Mammary epithelial cell (primary cell): ENCODE measurements at places on chromosomes 3 and 15. TPM values are rescaled to one million over a fixed set of nuclear protein-coding genes. Genes with fewer than 3 reads are reported as not detected.

GRCh38 chr3:129793942-129794310, 99.6 kb downstream of the TMCC1 start:
- DNase-seq: peak; percentile 39

DNA sequence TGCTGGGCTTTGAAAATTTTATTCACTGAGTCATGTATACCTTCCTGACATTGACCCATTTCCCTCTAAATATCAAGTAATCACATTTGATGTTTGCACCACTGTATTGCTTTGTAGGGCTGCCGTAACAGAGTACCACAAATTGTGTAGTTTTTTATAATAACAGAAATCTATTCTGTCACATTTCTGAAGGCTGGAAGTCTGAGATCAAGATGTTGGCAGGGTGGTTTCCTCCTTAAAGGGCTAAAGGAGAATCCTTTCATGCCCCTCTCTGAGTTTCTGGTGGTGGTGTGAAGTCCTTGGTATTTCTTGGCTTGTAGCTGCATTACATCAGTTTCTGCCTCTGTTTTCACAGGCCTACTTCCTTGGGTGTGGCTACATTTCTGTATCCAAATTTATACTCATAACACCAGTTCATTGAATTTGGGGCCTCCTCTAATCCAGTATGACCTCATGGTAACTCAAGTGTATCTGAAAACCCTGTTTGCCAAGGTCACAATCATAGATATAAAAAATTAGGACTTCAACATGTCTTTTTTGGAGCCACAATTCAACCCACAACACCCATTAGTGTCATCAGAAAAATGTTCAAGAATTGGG, 29.1 kb upstream of the ST6GAL1 start:
- no peak for DNase-seq

GRCh38 chr3:31077021-31077601, 182.7 kb upstream of the GADL1 start:
- peak; percentile 99 for DNase-seq

GRCh38 chr3:117626577-117626976, 917.0 kb downstream of the TUSC7 start:
- no peak for DNase-seq

DNA sequence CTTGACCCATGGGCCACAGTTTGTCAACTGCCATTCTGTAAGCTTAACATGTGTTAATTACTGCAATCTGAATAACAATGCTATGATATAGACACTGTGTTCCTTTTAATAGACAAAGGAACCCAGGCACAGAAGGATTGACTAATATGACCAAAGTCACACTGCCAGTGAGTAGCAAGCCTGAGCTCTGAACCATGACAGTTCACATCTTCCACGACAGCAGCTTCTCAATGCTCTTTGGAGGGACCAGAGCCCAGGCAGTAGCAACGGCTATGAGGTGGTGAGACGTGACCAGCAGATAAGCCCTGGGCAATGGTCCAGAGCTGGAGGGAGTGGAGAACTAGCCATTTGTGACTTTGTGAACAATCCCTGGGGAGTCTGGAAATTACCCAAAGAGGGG, 19.4 kb downstream of the CA12 start:
- DNase-seq: no peak

DNA sequence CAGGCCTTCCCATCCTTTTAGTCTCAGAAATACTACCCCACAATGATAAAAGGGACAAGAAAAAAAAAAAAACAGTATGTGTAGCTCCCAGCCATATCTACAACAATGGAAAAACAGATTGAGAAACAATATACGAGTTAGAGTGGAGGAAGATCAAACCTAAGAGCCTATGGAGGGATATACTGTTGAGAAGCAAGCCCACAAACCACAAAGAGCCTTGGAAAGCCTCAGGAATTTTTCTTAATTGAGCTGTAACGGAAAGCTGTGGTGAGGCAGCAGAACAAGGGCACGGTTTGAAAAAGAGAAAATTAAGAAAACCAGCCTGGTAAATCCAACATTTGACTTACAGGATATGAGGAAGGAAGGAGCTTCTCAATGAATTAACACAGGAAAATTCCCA, 21.4 kb downstream of the KPNA1 start:
- DNase-seq: peak; percentile 84

GRCh38 chr3:114518206-114518808, 224.5 kb downstream of the TIGIT start:
- DNase-seq: no peak

GRCh38 chr3:74591342-74591741, 23.1 kb downstream of the CNTN3 start:
- DNase-seq: no peak

DNA sequence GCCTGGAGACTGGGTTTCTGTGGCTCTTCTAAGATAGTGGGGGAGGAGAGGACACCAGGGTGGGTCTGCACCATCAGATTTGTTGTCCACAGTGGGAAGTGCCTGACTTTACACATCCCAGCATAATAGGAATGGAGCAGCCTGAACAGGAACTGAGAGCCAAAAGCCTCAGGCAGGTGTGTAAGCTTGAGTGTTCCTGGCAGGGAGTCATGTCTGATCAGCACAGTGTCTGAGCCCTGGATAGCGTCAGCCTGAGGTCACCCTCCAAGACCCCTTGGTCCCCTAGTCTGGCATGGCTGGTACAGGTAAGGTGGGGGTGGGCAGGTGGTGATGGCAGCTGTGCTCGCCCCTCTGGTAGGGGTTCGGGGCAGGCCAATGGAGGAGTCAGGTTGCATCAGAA, 20.2 kb downstream of the INSYN1 start:
- DNase-seq: no peak

DNA sequence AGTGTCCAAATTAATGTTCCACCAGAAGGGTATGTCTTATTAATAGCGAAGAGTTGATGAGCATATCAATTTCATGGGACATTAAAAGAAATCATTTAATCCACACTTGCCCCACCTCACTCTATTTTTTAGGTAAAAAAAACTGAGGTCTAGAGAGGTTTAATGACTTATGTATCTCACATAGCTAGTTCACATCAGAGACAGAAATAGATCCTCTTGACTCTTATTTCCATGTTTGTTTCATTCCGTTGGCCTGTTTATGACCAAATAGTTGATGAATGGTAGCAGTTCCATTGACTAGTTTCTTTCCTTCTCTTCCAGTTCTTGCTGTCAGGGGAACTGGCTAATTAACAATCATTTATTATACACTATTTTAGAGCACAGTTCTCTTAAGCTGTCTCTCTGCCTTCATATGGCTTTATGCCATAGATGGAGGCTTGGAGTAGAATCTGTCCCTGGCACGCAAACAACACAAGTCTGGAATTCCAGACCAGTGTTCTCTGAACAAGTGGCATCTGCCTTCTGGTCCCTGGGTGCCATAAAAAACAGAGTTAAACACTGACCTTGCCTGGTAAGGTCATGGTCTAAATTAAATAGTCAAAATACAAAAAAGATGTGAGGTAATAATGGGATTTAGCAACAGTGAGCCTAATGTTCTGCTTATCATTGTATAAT, 220.0 kb upstream of the CGNL1 start:
- no peak for DNase-seq

- no peak for DNase-seq
Measured at GRCh38 chr3:123706871-123707270, 122.0 kb upstream of the HACD2 start.

GRCh38 chr3:113927556-113927955, 20.3 kb upstream of the ZDHHC23 start:
- DNase-seq: no peak

DNA sequence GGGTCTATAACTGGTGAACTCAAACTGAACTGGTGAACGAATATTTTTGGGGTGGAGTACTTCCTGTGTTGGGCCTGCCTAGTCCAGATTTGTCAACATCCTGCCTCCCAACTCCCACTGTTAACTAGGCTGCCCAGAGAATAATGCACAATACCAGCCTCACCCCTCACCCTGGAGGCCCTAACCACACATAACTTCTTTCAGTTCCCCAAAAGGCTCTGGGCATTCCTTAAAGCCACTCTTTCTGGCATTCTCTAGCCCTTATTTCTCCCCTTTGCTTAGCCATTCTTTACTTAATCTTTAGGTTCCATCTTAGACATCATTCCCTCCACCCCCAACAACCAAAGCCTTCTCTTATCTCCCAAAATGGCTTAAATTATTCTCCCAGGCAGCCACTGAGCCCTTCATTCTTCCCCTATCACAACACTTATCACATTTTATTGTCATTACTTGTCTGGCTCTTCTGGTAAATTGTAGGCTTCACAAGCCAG, 9.1 kb upstream of the SEC11A start:
- DNase-seq: peak; percentile 41

- DNase-seq: no peak
Measured at GRCh38 chr15:48865370-48866079, 12.4 kb upstream of the EID1 start.

DNA sequence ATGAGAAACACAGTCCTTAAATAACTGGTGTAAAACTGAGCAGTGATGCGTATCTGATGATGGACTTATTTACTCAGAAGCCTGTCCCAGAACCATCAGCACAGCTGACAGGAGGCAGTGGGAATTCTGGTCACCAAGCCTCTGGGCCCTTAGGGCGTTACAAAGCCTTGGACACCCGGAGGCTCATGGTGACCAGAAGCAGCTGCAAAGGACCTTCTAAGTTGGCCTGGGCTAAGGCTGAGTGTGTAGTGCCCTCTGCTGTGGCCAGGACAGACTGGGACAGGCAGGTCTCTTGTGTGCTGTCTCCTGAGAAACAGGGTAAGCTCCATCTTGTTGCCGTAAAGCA, 168.9 kb downstream of the ATP10A start:
- DNase-seq: no peak

DNA sequence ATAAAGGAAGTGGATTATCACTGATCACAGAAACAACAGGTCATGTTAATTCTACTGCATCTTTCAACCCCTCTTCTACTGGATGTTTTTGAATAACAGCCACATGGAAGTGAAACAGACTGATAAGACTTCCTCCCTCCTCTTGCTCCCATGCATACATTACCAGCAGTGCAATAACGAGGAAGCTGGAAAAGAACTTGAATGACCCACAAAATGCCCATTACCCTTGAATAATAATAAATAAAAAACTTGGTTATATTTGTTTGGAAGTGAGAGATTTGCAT, 51.6 kb downstream of the RARB start:
- DNase-seq: no peak

DNA sequence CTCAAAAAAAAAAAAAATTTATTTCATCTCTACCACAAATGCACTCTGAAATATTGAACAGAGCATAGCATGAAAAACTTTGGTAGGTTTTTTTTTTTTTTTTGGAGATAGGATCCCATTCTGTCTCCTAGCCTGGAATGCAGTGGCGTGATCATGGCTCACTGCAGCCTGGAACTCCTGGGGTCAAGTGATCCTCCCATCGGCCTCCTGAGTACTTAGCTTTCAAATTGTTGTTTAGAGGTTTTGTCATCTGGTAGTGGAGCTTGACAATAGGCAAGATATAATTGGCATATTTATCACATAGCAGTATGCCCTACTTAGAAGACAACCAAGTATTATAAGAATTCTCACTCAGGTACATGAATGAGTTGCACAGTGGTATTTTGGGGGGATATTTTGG, 234.2 kb upstream of the ST8SIA2 start:
- DNase-seq: no peak

DNA sequence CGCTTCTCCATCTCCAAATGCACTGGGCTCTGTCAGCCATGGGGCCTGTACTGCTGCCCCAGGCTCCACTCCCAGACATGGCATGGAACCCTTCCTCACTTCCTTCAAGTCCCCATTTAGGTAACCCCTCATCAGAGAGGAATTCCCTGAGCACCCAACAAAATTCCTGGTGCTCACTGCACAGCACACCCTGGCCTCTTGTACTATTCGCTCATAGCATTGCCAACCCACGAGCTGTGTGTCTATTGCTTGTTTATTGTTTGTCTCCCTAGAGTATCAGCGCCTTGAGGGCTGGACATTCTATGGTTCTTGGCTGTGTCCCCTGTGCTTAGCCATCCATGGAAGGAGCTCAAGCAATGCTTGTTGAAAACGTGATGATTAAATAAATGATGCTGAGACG, 46.1 kb upstream of the SLCO2A1 start:
- DNase-seq: no peak

- DNase-seq: no peak
Measured at GRCh38 chr3:193736616-193737015, 143.6 kb downstream of the OPA1 start.

GRCh38 chr3:170437176-170437575, 18.5 kb downstream of the CLDN11 start:
- DNase-seq: no peak

DNA sequence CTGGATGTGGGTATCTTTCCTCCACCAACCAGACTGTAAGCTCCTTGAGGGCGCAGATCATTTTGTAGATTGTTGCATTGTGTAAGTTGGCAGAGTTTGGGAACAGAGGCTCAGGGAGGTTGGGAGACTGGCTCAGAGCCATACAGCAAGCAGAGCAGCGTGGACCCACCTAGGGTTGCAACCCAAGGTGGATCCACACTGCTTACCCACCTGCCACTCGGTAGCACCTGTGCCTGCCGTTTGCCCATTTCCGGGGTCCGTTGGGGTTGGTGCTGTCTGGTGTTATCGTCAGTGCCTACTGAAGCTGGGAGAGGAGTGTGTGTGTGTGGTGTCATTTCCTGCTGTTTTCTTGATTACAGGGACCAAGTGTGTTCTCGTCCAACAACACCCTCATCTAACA, 19.0 kb downstream of the SMAD6 start:
- no peak for DNase-seq

DNA sequence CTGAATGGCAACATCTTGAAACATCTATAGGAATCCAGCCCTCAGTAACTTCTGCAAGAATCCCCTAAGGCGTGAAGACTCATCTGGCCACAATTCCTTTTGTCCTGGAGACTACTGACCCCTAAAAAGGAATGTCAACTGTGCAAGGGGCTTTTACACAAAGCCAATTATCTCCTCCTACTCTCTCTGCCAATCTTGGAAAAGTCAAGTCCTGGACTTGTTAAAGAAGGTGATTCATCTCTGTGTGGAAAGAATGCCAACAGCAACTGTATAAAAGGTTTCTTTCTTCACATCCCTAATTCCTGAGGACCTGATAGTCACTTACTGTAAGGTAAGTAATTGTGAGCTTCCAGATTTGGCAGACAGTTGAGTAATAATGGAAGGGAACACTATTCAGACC, 22.3 kb downstream of the THRB start:
- peak; percentile 97 for DNase-seq

- DNase-seq: peak; percentile 1
Measured at GRCh38 chr3:85304360-85304964, 345.7 kb downstream of the CADM2 start.

GRCh38 chr3:155404486-155404885, 111.0 kb upstream of the STRIT1 start:
- DNase-seq: no peak

GRCh38 chr3:114896978-114897377, 250.1 kb downstream of the ZBTB20 start:
- DNase-seq: no peak

Gene MOBP
- not detected for total RNA-seq

Gene KPNA4
- total RNA-seq: 98.6 and 104 TPM in 2 replicates

Gene EEFSEC
- total RNA-seq: 14.4 and 15.9 TPM in 2 replicates

Gene ST3GAL6
- total RNA-seq: 7.0 TPM

Gene UTS2B
- total RNA-seq: not detected

Gene GCHFR
- total RNA-seq: 1.0 TPM

Gene LEKR1
- total RNA-seq: 0.53 and 0.87 TPM in 2 replicates
